Fibroblast of skin of scalp (primary cell): ENCODE measurements at places on chromosomes 6 and 20.

DNA sequence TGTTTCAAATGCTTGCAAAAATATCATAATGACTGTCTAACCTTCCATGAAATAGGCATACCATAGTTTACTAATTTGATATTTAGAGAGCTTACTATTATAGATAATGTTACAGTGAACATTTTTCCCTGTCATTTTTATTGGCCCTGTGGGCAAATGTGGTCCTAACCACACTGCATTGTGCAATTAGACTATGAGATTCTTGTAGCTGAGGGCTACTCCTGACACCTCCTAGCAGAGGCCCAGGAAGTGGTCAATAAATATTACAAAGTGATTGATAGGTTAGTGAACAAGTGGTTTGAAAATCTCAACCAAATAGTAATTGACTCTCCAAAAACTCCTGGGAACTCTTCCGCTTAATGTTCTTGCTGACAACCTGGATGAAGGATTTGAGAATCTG, 160.5 kb upstream of the KCNG1 start:
- no peak for DNase-seq

DNA sequence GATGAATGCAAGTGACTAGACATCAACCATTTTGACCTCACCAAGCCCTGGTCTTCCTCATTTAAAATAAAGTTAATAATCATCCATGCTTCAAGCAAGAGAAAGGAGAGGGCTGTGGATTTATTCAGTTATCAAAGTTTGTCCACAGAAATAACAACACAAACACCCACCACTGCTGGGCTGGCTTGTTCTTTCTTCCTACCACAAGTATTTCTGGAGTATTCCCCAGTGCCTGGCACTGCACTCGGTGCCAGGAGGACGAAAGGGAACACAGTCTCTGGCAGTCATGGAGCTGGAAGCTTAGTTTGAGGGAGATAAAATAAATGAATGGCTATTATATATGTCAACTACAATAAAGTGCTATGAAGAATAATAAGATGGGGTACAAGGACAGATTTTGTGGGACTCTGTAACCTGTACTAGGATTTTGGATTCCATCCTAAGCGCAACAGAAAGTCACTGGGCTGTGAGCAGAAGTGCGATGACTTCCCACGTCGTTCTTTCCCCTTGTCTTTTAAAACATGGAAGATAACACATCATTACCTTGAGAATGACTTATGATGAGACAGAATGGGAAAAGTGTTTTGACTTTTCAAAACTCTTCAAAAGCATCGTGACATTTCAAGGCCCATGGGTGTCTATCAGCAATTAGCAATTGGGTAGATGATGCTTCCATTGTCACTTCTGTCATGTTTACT, 74.5 kb upstream of the TRAF3IP2 start:
- no peak for DNase-seq

DNA sequence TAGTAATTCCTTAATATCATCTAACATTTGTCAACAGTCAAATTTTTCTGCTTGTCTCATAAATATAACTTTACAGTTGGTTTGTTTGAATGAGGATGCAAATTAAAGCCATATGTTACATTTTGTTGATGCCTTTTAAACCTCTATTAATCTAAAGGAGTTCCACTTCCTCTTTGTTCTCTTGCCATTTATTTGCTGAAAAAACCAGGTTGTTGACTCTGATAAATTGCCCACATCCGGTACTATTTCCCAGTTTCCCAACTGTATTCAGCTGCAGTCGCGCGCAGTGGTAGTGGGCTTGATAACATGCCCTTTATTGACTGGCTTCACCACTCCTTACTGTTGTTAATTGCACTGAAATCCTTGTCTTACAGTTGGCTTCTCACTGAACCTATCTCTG, 32.8 kb upstream of the SIRPB2 start:
- DNase-seq, result no peak

GRCh38 chr6:36210182-36210581, 13.6 kb downstream of the BRPF3 start:
- no peak for DNase-seq

DNA sequence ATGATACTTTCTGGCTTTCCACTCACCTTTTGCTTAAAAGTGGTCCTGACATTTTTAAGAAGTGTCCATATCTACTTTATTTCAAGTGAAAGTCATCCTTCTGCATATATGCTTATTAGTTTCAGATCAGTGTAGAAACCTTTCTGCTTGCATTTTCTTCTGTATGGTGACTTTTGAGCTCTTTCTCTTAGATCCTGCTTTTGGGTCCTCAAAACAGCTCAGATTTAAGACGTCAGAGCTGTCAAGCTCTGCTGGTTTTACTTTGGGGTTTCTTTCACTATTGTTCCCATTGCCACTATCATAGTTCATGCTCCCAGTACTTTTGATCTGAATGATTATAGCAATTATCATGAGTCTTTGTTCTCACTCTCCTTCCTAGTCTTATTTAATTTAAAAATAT, 41.7 kb downstream of the BCKDHB start:
- DNase-seq, result no peak

- peak; percentile 26 for DNase-seq
Observed at GRCh38 chr6:133741375-133741861, 147.5 kb upstream of the TCF21 start.
